GM20000 (cell line): ENCODE measurements at places on chromosomes 5 and 9.

GRCh38 chr9:125106285-125106893, 36.9 kb downstream of the SCAI start:
- no peak for DNase-seq

DNA sequence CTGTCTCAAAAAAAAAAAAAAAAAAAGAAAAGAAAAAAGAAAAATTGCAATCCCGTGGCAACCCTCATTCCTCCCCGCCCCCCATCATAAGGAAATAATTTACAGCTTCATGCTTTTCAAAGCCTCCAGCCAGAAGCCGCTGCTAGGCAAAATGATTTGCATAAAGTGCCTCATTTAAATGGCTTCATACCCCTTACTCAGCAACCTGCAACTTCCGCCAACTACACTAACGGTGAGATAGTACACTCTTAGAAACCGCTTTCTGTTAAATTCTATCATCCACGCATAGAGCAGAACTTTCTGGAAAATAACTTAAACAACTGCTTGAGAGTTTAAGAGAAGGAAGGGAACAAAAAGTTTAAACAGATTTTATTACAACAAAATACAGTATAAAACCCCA, 17.8 kb downstream of the SERINC5 start:
- no peak for DNase-seq

DNA sequence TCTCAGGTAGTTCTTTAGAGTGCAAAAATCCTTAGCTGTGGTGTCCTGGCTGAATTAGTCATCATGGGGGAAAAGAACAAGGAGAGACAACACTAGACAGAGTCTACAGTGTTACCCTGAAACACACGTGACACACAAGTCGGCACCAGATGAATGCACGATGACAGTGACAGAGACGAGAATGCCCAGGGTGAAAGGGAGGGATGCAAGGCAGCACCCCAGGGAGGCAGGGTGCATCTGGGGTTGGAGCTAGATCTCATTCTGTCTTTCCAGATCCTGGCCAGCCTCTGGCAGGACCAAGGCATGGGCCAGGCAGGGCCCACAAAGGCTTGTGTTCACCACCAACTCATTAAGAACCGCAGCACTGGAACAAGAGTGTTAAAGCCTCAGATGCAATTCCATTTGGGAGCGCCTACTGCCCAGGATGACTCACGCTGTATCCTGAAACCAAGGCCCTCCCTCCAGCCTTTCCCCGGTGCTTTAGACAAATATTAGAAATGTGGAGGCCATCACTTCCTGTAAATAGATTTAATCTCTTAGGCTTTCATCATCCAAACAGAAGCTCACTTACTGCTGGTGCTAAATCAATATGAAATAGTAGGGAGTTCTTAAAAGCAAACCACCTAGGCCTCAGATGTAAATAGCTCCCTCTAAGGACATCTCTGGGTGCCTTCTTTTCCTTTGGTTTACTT, 56.1 kb downstream of the IRX2 start:
- no peak for DNase-seq

DNA sequence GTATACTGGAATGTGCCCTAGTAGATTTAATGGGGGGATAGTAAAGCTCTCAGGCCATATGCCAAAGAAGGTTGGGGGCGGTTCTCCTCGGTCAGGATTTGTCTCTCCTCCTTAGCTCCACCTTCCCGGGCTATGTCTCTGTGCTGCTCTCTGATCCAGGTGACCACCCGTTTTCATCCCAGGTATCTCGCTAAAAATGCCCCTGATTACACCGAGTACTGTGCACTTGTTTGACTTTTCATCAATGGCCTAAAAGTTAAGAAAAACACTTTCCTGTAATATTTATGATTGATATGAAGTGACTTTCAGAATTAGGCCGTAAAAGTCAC, 724 bp downstream of the NDUFS6 start:
- DNase-seq, result no peak

DNA sequence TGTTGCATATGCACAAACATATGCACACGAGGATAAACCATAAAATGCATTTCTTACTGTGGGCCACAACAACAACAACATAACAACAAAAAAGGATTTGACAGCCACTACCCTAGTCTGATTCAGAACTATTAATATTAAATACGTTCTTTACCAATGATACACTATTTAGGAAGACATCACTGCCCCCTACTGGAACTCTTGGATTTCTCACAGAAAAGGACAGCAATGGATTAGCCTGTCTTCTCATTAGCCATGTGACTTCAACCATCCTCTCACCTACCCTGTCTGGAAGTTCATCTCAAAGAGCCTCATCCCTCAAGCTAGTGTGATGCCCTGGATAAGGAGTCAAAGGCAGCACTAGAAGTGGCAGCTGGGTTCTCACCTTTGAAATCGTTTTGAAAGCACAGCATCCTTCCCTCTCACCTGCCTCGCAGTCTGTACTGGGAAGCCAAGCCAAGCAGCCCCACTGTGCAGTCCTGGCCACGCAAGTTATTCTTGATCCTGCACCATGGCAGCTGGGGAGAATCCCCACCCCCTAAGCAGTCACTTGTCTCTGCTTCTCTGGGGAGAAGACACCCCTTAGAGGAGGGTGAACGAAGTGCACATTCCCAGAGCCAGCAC, 64.6 kb downstream of the SH3TC2 start:
- DNase-seq, result peak; percentile 34

DNA sequence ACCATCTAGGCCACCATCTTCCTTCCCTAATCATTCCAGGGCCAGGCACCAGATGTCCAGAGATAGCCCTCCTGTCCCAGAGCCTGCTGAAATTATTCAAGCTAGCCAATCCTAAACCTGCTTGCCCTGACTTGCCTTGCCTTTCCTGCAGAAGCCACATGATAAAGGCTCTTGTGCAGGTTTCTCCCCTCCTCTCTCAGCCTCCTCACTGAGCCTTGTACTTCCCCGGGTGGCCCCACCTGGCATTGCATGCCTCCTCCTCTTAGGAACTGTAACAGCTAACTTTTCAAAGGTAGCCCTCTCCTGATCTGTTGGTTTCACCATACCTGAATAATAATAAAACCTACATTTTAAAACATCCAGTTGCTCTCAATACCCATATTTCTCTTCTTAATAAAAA, 42.6 kb downstream of the DIRAS2 start:
- no peak for DNase-seq

GRCh38 chr9:87080512-87081264, 133.4 kb upstream of the GAS1 start:
- DNase-seq, result no peak

DNA sequence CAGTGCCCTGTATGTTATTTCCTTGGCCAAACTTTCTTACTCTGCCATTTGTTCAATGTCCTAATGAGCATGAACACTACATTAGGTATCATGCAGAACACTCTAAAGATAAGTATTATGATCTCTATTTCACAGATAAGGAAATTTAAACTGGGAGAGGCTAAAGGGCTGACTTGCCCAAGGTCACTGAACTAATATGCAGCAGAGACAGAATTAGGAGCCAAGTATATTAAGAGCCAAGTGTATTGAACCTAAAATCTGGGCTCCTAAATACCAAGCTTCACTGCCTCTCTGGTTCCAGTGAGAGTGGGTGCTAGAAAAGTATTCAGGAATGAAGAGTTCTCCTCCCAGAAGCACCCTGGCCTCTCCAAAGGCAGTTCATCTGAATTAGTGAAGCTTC, 13.5 kb downstream of the NR4A3 start:
- no peak for DNase-seq

- no peak for DNase-seq
Measured at GRCh38 chr5:111720333-111720890, 36.6 kb downstream of the NREP start.

- DNase-seq, result peak; percentile 21
Measured at GRCh38 chr9:19551124-19551929, 142.5 kb downstream of the ACER2 start.

GRCh38 chr9:109295221-109296130, 25.4 kb downstream of the EPB41L4B start:
- DNase-seq, result no peak

DNA sequence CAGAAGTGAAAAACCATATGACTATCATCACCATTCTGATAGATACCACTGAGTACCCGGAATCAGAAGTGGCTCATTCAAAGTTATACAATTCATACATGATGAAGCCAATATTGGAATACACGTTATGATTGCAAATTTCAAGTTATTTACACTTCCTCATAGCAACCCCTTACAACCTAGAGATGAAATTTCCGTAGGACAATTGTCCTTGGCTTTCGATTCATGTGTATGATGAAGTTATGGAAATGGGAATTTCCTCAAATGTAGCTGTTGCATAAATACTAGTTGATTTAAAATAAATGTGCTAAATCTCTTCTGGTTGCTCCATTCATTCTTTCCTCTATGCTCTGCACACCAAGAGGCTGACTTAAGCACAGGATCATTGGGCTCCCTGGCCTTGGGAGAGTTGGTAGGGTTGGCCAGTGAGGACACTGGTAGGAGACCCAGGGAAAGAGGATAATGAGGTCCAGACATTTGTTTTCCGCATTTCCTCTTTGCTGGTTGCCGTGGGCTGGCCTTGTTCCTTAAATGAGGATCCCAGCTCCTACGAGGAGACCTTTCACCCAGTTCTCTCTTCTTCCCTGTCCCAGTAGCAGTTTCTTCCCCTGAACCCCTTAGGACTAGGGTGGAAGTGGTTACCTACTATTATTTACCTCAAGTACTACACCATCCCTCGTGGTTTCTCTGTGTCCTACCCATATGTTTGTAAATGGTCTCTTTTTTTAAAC, 90.3 kb downstream of the ZNF474 start:
- no peak for DNase-seq

DNA sequence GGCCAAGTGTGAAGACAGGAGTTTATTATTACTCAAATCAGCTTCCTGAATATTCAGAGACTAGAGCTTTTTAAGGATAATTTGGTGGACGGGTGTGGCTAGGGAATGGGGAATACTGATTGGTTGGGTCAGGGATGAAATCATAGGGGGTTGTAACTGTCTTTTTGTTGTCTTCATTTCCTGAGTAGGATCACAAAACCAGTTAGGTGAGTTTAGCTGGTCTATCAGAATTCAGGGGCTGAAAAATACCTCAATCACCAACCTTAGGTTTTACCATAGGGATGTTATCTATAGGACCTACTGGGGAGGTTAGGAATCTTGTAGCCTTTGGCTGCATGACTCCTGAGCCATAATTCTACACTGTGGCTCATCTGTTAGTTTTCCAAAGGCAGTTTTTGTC, 235.8 kb downstream of the YTHDC2 start:
- DNase-seq, result no peak

- DNase-seq, result no peak
Measured at GRCh38 chr9:70117835-70118319, 74.2 kb downstream of the MAMDC2 start.

GRCh38 chr9:128408963-128409431, 11.7 kb upstream of the CERCAM start:
- no peak for DNase-seq

DNA sequence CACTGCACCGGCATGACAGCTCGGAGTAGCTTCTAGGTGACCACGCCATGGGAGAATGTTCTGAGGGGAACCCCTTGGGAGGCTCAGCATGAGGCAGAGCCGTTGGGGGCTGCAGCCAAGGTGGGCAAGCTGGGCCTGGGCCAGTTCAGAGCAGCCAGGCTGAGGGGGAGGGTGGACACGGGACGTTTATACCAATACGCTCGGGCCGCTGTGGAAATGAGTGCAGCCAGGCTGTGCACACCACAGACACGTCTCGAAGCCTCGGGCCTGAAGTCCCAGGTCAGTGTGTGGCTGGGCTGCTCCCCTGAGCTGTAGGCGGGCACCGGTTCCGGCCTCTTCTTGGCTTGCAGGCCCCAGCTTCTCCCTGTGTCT, 28.9 kb upstream of the SLC12A7 start:
- DNase-seq, result no peak

- DNase-seq, result no peak
Measured at GRCh38 chr9:71758277-71758676, 10.0 kb downstream of the CEMIP2 start.

DNA sequence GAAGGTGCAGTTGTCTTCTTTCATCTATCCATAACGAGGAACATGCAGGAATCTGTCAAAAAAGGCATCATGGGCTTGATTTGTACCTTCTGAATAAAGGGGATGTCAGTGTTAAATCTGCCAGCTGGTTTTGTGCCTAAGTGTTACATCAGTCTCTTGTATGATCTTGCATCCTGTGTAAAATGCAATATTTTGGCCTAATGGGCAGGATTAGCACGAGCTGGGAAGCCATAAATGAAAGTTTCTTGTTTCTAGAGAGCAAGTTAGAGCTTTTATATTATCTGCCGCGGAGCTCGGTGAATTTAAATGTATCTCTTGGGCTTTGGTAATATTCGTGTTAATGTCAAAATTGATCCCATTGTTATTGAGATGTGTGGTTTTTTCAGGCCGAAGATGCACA, 526.1 kb upstream of the WWC1 start:
- no peak for DNase-seq

DNA sequence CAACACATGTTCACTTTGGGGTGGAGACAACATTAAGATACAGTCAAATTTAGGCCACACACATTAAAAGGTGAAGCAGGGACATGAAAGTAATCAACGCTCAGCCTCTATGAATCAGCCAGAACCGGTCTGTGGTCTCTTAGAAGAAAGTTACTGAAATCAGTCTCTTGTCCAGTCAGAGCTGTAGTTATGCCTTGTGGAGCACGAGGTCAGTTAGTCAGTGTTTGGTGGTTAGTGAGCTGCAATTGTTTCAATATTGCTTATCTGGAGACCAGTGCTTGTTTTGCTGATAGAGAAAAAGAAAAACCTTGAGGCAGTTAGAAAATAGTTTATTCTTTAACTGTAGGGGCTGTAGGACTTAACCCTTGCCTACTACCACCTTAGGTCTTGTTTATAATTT, 157.8 kb upstream of the RASEF start:
- peak; percentile 40 for DNase-seq

DNA sequence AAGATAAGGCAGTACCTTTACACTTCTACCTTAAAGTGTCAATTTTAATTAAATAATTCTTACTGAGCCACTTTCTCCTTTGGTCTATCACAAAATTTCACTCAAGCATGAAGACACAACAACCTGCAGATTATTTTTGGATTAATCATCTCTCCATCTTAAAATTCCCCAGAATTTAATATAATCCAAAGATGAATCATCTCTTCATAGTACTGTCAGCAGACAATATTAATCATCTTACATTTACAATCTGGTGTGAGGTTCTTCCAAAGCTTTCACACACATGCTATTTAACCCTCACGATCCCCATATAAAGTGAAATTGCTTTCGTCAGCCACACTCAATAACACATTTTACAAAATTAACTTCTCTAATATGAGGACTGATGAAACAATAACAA, 43.0 kb downstream of the LHFPL2 start:
- no peak for DNase-seq

- no peak for DNase-seq
Measured at GRCh38 chr5:72478684-72479083, 28.5 kb downstream of the ZNF366 start.

GRCh38 chr9:110623462-110624025, 44.0 kb upstream of the SVEP1 start:
- DNase-seq, result peak; percentile 46

- no peak for DNase-seq
Measured at GRCh38 chr5:145520335-145520734, 314.8 kb downstream of the PRELID2 start.

- DNase-seq, result no peak
Measured at GRCh38 chr9:133119103-133119845, 1.8 kb downstream of the RALGDS start.

- no peak for DNase-seq
Measured at GRCh38 chr9:38359689-38360385, 32.7 kb upstream of the ALDH1B1 start.

- DNase-seq, result no peak
Measured at GRCh38 chr5:87339986-87340385, 72.3 kb downstream of the RASA1 start.
